ENCODE measurements at places on chromosomes 2 and 18.

GRCh38 chr2:12087175-12087574 is 340.7 kb downstream of the LPIN1 start:
- no peak for DNase-seq

DNA sequence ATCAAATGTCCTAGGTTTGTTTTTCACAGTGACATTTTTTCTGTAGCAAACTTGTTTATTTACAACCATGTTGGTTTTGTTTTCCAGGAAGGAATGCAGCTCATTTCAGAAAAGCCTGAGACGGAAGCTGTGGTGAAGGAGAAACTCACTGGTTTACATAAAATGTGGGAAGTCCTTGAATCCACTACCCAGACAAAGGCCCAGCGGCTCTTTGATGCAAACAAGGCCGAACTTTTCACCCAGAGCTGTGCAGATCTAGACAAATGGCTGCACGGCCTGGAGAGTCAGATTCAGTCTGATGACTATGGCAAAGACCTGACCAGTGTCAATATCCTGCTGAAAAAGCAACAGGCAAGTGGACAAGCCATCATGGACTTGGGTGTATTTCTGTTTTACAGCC is 79.2 kb upstream of the EML6 start:
- no peak for DNase-seq

GRCh38 chr18:11884396-11885030 is 23.6 kb downstream of the MPPE1 start:
- no peak for DNase-seq

DNA sequence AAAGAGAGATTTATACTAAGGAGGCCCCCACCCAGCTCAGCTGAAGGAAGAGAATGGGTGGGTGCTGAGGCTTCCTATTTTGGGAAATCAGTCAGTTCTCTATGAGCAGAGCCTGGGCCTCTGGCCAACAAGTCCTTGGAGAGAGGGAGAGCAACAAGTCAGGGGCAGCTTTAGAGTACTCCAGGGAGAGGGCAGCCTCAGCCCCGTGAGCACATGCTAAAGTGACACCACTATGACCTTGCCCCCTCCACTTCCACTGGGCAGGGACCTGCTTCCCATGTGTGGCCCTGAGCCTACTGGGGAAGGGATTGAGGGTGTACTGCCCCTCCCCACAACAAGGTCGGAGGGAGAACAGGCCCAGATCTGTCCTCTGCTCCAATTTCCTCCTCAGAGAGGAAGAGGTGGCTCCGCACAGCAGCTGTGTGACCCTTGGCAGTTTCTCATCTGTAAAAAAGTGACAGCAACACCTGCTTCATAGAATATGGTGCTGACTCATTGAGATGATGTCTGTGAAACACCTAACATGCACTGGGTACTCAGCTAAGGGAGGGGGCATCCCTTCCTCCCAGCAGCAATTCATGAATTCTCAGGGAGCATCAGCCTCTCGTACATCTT is 72.9 kb downstream of the CLHC1 start:
- no peak for DNase-seq

GRCh38 chr2:25251071-25251421 is 82.7 kb upstream of the POMC start:
- DNase-seq, result no peak

DNA sequence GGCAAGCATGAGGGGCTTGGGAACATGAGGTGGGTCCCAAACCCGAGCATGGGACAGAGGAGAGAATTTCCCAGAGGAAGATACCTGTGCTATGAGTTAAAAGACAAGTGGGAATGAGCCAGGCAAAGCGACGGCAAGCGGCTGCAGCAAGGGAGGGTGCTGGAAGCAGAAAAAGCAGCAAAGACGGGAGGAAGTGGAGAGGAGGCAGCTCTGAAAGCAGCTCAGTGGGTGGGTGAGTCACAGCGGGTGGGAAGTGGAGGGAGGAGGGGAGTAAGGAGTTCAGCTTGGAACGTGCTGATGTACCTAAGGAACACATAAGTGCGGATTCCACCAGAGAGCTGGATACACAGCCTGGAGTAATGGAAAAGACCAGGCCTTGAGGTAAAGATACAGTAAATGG is 41.4 kb downstream of the THUMPD2 start:
- no peak for DNase-seq

DNA sequence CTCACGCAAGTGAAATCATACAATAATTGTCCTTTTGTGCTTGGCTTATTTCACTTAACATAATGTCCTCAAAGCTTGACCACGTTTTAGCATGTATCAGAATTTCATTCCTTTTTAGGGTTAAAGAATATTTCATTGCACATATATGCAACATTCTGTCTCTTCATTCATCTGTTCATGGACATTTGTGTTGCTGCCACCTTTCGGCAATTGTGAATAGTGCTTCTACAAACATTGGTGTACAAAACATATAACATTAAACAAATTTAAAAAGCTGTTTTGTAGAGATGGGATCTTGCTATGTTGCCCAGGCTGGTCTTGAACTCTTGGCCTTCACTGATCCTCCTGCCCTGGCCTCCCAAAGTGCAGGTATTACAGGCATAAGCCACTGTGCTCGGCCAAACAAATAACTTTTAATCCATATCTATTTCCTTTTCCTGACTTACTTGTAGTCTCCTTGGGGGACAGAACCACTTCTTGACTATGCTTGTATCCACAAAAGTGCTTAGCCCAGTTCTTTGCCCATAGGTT is 209.3 kb downstream of the SLC4A3 start:
- no peak for DNase-seq

- DNase-seq, result no peak
Observed at GRCh38 chr2:72081451-72081850, 66.2 kb downstream of the CYP26B1 start.

GRCh38 chr2:41414486-41415230 is 633.2 kb upstream of the PKDCC start:
- DNase-seq, result no peak

DNA sequence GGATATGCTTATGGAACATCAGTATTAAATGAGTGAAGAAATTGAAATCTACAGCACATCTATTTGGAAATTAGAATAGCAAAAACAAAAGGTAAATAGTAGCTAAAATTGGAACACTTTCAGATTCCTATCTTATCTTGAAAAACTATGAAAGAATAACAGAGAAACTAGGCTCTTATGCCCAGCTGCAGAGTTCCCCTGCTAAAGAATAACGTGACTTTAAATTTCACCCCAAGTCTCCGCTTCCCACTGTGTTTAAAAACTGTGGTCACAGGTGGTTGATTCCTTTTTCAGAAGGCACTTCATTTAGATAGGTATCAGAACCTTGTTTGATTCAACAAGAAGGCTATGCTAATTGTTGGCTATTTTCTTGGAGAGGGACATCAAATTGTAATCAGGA is 30.1 kb downstream of the ARHGAP28 start:
- no peak for DNase-seq

DNA sequence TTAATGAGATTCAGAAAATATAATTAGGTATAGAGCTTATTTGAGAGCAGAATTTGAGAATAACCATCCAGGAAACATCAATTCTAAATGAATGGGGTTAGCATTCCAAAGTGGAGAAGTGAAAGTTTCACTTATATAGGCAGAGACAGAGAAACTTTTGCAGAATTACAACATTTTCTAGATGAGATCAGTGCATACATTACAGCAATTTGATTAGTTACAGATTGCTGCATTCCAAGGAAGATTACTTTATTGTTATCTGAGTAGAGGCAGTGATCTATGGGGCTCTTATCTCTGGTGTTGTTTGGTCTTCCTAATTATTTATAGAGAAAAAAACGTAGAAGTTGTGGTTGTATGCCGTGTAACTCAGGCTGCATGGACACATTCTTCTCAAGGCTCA is 373.8 kb upstream of the SYT4 start:
- DNase-seq, result no peak

GRCh38 chr18:39806525-39806924 is 2148.5 kb upstream of the PIK3C3 start:
- DNase-seq, result no peak

DNA sequence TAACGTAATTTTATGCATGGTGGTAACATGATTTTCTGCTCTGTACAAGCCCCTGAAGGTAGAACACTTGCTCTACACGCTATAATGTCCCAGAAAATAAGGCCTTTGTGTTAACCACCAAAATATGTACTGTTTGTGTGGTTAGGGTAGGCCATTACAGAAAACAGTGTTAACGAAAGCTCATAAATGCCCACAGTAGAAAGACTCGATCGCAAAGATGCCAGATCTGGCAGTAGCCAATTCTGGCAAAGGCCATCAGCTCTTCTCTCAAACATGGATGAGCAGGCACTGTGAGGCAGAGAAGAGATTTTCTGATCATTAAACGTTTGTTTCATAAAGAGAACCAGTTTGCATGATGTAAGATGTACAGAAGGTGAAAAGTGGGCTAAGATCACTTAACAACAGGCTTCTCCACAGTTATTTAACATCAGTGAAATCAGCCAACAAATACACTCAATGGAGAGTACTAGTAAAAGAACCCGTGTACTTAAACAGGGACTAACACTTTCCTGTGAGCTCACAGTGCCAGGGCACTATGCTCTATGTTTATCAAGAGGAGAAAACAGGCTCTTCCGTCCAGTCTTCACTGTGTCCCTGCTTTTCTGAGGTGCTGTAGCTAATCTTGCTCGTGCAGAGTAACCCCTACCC is 80.3 kb downstream of the SPRED2 start:
- DNase-seq, result no peak

DNA sequence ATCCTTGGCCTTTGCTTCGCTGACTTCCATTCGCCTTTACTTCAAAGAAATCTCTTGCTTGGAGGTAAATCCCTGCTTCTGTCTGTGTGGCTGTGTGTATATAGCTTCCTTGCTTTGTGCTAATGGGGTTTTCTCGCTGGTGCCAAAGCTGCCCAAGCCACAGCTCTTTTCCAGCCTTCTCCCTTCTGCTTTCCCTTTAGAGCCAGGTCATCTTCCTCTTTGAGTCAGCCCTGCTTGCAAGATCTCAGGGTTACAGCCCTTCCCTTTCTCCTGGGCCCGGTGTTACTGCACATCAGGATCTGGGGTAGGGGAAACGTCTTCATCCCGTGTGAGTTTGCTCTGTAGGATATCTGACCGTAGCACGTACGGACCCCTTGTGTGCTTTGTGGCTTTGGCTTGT is 19.1 kb downstream of the EIF4E2 start:
- DNase-seq, result no peak

DNA sequence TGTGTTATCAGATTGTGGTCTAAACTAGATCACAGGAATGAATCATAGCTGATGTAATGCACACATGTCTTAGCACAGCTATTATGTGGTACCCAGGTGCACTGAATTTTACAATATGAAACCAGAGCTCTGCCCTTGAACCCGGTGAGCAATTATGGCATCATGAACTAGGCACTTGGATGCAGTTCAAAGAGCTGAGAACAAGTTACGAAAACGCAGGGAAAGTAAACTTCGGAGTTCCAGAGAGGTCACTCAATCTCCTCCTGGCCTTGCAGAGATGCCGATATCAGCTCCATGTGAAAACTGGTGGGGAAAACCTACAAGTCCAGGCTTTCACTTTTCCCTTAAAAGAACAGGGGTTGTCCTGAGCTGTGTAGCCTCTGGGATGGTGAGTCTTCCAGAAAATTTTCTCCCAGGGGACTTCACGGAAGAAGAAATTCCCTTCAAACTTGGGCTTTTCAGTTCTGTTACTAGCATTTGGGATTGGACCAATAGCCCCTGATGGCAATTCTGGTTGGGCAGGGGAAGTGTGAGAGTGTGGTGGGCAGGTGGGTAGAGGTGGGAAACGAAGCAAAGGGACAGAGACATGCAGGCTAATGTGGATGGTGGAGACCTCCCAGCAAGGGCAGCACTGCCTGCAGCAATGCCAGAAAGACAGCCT is 71.1 kb upstream of the SH3BP4 start:
- DNase-seq, result no peak

DNA sequence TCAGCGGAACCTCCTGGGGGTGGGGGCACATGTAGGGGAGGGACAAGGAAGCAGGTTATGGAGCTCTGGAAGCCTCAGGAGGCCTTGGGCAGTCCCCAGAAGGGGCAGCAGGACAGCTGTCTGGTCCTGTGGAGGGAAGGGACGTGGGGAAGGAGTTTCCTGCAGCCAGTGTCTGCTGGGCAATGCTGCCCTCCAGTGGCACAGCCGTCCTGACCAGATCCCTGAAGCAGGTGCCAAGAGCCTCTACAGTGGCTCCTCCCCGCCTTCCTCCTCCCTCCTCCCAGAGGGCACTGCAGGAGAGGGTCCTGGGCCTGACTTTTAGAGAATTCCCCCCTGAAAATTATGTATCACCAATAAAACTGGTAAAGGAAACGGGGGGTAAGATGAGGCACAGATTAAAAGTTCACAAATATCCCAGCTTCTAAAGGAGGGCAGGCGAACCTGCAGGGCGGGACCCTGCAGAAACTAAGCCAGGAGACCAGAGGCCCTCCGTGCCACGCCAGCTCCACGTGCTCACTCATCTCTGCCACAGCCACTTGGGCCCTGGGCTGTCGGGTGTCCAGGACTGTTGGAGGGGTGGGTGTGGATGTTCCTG is 258.5 kb downstream of the TWIST2 start:
- no peak for DNase-seq

- no peak for DNase-seq
Observed at GRCh38 chr2:238430781-238431180, 4.1 kb downstream of the ASB1 start.

GRCh38 chr2:108614043-108614545 is 79.8 kb downstream of the LIMS1 start:
- DNase-seq, result no peak

DNA sequence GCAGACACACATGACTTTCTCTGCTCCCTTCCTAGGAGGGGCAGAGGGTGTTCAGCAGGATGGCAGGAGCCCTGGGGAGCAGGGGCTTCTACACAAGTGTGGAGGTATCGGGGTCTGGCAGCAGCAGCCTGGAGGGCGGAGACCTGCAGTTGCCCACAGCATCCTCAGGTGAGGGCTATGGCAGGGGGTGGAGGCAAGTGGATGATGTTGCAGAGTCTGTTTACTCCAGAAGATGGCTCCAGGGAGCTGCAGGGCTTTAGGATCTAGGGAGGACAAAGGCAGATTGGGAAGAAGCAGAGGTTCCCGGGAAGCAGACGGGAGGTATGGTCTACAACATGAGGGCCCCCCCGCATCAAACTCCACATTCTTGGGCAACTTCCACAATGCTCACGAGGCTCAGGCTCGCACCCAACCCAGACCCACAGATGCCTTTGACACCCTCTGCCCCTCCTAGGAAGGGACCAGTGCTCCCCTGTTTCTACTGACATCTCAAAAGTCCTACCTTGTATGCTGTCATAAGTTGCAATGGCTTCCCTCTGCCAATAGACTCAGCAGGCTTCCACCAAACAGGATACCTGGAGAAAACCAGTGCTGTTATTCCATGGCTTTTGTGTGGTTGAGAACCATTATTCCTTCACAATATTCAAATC is 12.0 kb upstream of the ATP6V1C2 start:
- DNase-seq, result no peak

DNA sequence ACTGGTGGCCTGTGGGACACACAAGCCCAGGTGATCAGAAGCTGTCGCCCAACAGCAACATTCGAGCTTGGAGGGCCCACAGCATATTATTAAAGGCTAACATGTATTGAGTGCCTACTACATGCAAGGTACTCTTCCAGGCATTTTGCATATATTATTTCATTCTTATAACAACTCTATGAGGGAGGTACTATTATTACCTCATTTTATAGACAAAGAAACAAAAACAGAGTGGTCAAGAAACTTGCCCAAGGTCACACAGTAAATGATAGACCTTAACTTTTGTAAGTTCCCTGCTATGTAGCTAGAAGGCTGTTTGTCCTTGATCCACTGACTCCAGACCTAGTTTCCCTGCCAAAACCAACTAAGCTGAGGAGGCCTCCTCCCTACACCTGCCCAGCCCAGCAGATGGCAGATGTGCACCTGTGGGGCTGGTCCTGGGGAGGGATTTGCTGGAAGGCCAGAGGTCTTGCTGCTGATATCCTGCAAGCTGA is 35.7 kb downstream of the KANSL3 start:
- no peak for DNase-seq

Measured in stimulated activated CD8-positive, alpha-beta memory T cell treated with anti-CD3 and anti-CD28 coated beads, Interleukin-7, amount 100 ng/mL, for 1 hour (primary cell).